Left forelimb (tissue), 1 donor: ENCODE measurements at places on chromosomes 6 and 20.

DNA sequence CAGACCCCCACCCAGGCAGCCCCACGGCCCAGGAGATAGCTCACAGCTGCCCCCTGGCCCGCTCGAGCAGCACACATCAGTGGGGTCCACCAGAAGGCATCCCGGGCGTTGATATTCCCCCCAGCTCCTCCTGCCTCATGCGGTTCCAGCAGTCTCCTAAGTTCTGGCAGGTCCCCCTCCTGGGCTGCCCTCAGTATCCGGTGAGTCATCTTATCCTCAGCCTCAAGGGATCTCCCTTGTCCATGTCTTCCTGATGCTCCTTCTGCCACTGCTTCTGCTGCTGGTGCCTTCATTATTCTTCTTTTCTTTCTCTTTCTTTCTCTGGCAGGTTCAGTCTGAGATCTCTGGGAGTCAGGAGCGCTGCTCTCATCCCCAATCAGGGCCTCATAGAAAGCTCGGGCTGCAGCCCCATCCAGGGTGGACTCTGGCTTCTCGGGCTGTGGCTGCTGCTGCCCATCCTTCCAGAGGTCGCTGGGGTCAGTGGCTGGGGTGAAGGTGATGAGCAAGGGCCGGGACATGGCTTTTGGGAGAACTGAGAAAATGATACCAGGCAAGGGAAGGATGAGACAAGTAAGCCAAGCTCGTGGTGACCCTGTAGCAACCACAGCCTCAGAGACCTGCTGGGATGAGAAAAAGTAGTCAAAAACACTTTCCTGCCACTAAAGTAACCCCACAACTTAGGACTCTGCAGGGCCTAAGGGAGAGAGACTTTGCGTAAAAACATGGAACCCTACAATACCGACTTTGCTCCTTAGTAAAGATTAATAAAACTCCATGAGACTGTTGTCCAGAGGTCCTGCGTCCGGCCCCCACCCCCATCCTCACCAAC lies 622 bp downstream of the GPANK1 start:
- DNase-seq = no peak

DNA sequence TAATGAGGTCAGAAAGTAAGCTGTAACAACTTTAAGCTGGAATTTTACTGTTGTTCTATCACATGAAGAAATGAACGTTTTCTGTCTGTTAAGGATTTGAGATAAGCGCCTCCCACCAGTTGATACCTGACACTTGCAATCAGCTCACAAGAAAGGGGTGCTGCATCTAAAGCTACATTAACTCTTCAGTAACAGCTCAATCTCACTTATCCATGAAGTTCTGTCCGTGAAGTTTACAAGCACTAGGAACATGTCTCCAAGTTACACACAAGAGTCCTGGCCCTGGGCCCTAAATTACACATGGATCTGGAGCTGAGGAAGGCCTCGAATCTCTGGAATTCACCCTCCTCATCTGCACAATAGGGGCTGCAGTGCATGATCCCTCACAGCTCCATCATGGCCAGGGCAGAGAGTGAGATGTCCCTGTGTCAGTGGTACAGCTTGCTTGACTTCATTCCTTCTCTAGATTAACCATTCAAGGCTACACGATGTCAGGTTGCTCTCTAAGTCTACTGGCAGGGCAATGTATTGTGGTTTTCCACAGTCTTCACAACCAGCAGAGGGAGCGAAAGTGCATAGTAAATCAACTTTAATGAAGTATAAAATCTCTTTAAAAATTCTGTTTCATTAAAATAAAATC lies 182.4 kb upstream of the MCHR2 start:
- no peak for DNase-seq

GRCh38 chr20:46985671-46986070 lies 91.0 kb downstream of the EYA2 start:
- DNase-seq = no peak

DNA sequence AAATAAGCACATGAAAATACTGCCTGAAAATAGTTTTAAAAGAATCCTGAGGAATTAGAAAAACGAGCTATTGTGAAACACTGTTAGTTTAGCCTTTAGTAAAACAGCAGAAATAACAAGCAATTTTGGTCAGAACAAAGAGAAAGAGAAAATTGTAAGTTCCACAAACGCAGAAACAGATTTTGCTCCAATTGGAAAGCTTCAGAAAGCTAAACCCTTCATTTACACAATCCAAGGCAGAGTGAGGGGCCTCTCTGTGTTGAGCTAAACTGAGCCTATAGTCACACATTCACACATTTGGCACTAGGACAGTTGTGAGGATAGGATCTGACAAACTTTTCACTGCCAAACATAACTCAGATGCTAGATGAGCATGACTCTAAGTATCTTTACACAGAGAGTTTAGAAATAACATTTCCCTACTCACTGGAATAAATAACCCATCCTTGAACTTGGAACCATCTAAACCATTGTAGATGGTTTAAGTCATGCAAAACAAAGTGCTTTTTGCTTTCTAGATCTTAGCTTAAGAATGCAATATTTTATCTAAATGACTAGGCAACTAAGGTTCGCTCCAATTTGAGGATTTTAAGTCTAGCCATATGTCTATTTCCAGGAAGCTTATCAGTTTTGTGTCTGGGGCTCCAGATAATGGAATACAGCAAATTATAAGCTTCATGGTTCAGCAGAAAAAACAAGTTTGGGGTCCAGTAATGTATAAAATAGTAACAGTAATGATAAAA lies 122.6 kb downstream of the SGK1 start:
- no peak for DNase-seq

DNA sequence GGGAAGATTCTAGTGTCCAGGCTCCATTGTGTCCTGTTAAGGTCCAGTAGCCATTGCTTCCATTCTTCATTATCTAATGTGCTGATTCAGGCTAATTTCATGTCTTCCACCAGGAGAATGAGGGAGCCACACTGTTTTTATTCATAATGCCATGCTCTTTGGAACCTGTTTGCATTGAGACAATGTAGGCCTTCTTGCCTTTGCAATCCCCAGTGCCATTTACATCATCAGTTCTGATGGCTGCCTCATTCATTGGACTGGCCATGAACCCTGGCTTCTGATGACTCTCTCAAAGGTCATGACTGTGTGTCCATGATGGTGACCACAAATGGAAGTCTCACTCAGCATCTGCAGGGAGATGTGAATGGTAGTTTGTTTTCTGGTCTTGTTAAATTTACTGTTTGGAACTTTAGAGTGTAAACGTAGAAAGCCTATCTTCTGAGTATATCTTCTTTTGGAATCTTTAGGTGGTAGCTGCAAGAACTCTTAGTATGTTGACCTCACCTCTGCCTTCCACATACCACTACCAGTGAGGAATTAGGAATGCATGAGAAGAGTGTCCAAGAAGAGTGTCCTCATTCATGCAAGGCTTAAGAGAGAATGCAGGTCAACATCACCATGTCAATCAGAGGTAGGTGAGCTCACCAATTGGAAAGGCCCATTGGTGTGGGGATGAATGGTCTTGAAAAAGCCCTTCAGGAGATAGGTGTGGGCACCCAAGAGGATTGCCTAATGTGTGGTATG lies 42.9 kb upstream of the ZFP64 start:
- DNase-seq = no peak

GRCh38 chr20:35431621-35432429 lies 6.2 kb downstream of the GDF5 start:
- no peak for DNase-seq

- DNase-seq = no peak
Measured at GRCh38 chr6:7541175-7542064, at the start of gene DSP. TSS of gene DSP (plus strand) at chr6:7541671. CDS start at chr6:7541916, 245 bp downstream.

- no peak for DNase-seq
Measured at GRCh38 chr20:12276011-12276673, 358.4 kb downstream of the BTBD3 start.

DNA sequence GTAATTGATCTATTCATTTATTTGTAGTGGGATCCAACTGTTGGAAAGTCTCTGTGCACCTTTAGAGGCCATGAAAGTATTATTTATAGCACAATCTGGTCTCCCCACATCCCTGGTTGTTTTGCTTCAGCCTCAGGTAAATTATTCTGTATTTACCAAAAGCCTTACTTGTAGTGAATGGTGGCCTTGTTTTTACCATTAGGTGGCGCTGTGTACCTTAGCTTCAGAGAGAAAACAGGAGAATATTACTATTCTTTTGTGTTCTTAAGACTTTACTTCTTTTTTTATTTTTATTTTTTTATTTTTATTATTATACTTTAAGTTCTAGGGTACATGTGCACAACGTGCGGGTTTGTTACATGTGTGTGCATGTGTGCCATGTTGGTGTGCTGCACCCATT lies 23.7 kb downstream of the PEX7 start:
- DNase-seq = no peak

DNA sequence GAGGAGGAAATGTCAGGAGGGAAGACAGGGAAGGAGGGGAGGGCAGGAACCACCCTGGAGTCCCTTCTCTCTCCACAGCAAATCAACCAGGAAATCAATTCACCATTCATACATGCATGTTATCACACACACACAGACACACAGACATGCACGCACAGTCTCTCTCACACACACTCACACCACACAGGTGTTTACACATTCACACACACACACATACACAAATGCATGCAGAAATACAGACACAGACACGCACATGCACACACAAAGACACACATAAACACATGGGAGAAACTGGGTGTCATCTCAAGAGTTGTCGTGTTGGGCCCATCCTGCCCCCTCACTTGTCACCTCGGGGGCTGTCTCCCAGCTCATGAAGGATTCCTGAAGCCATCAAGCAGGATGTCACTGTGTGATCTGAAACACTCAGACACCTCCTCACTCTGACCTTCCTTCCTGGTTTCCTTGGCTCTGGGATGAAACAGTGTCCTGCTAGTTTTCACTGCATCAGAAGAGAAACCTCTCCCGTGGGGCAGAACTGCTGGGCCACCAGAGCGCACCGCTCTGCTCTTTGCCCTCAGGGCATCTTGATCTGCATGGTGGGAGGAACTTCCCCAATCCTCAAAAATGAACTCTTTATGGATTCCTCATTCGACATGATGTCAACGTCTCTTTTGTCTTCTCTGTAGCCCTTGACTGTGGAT lies 9.2 kb downstream of the RAET1G start:
- DNase-seq = peak; percentile 26

- DNase-seq = no peak
Measured at GRCh38 chr6:43060034-43060754, 763 bp downstream of the KLC4 start.

GRCh38 chr20:40317156-40317790 lies 371.8 kb downstream of the MAFB start:
- DNase-seq = no peak

GRCh38 chr6:24504649-24505586 lies 10.1 kb downstream of the ALDH5A1 start:
- DNase-seq = no peak

- no peak for DNase-seq
Measured at GRCh38 chr20:50678169-50678898, 13.0 kb downstream of the RIPOR3 start.

- DNase-seq = no peak
Measured at GRCh38 chr20:47989957-47990356, 204.7 kb upstream of the SULF2 start.

GRCh38 chr20:6074145-6074561 lies 20.3 kb upstream of the LRRN4 start:
- no peak for DNase-seq

- no peak for DNase-seq
Measured at GRCh38 chr6:28929887-28930620, 6.3 kb upstream of the TRIM27 start.

DNA sequence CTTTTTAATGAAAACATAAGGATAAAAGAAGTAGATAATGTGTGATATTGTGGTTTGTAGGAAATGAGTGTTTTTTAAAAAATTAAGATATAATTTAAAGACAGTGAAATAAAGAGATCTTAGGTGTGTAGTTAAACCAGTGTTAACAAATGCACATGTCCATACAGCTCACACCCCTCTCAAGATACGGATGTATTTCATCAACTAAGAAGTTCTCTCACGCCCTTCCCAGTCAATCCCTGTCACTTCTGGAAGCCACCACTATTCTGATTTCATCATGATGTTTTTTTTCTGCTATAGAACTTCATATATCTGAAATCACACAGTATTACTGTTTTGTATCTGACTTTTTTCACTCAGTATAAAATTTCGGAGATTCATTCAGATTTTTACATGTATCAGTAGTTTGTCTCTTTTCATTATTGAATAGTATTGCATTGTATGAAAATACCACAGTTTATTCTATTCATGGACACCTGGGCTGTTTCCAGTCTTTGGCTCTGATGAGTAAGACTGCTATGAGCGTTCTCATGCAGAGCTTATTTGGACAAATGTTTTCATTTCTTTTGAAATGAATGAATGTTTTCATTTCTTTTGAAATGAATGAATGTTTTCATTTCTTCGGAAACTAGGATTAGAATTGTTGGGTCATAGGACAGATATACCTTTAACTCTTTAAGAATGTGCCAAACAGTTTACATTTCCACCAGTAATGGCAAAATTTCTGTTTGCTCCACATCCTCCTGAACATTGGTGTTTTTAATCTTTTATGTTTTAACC lies 49.7 kb upstream of the ELOVL5 start:
- no peak for DNase-seq

GRCh38 chr20:8065691-8066090 lies 46.1 kb upstream of the TMX4 start:
- no peak for DNase-seq

DNA sequence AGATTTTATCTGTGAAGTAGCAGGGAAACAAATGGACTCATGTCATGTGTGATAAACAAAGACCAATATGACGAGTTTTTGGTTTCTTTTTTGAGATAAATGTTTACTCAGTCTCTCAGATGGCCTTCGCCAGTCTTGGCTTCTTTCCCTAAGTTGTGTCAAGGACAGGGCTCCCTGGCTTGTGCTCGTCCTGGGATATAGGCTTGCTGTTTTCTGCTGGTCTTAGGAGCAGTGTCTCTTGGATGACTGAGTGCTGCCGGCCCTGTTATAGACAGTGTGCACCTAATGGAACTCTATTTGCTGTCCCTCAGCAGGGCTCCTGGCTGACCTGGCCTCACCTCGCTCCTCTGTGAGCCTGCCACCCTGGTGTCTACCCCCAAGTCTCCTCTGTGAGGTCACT lies 324.1 kb upstream of the SYNCRIP start:
- DNase-seq = no peak

DNA sequence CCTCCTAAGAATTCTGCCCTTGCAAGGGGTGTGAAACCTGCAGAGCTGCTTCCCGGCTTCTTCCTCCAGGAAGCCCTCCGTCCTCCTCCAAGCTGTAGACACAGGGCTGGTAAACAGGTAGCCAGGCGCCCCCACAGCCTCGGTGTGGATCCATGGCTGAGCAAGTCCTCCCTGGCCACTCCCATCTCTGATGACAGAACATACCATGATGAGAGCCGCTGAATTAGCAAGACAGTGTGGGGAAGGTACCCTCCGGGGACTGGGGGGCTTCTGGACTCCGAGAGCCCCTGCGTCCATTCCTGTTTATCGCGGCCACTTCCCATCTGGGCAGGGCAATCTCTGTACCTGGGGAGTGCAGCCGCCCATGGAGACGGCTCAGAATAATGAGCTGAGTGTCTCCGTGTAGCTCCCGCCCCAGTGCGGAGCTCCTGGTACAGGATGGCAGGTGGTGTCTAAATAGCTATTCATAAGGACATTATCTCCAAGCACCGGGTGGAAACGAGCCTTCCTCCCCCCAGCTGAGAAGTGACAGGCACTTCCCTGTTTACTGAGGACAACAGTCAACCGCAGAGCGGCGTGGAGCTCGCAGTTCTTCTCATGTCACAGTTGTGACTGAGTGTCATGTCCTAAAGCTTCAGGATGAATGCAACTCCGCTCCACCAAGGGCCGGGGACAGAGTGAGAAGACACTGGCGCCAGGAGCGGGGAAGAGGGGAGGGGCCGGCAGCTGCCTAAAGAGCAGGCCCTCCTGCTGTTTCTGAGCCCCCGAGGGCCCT lies 22.7 kb upstream of the NTSR1 start:
- no peak for DNase-seq
